NCI-H1930 (cell line): ENCODE measurements at places on chromosomes 7 and 10.

DNA sequence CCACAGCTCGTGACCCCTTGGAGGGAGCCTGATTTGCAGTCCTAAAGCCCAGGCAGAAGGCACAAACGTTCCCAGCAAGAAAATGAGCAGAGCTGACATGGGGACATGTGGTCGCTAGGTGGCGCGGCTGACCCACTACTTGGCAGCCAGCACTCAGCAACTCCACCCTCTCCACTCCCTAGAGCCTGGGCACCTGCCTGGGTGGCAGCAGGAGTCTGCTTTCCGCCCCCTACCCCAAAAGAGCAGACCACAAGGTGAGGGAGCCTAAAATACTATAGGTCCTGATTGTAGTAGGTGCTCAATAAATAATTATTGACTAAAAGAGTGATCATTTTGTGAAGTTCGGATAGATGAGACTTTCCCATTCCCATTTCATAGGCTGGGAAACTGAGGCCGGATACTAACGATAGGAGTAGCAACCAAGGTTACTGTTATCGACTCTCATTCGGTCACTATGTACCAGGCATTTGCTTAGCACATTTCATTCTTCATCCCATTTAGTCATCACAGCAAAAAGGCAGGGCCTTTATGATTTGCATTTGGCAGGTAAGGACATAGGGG, 57.4 kb downstream of the NEUROG3 start:
- DNase-seq = peak; percentile 8

GRCh38 chr7:40194745-40195144, 59.9 kb downstream of the SUGCT start:
- no peak for DNase-seq

- no peak for DNase-seq
Observed at GRCh38 chr10:25059990-25060389, 43.6 kb downstream of the THNSL1 start.

DNA sequence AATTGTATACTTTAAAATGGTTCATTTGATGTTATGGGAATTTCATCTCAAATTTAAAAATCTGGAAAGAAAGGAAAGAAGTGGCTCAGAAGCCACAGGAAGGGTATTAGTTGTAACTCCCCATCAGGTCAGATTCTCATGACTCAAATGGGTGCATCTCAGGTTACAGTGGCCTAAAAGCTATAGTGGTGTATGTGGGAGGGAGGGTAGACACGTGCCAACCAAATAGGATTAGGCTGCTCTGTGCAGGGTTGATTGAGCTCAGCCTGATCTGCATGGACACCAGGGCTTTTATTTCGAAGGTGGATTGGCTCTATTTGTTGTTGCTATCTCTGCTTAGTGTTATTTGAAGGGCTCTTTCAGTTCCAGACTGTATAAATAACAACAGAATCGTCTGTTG, 121.5 kb upstream of the PRR15 start:
- no peak for DNase-seq

DNA sequence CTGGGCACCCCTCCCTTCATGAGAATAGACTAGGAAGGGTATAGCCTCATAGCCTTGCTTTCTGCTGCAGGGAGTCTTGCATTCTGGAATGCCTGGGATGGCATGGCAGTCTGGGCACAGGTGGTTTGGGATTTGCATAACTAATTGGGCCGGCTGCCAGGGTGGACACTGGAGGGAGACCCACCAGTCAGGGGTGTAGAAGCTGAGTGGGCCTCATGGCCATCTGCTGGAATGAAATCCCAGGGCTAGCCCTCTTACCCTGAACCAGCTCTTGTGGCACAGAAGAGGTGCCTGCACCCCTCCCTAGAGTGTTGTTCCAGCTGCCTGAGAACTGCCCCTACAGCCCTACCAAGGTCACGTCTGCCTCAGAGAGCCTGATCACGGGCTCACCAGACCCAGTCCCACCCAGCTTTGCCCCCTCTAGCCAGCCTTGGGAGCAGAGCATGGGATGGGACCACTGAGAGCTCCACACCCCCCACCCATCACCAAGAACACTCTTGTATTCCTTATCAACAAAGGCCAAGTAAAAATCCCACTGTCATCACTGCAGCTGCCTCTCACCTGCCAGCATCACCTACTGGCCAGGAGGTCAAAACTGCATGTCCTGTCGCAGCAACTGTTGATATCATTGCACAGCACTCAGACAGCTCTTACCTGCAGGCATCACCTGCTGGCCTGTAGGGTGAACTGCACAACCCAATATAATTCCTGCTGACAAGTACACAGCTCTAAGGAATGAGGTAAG, 148.9 kb downstream of the ZEB1 start:
- DNase-seq = no peak
